Transverse colon (tissue), 4 donors: ENCODE measurements at places on chromosomes 1 and 21. TPM values are rescaled to one million over a fixed set of nuclear protein-coding genes. Genes with fewer than 3 reads are reported as not detected.

- DNase-seq: no peak
- H3K27ac ChIP-seq: no peak overlapping the region
- H3K27me3 ChIP-seq: no peaks in the 10 kb centered on the region
- no peak overlapping the region for H3K4me3 ChIP-seq
- H3K36me3 ChIP-seq: no peaks in the 10 kb centered on the region
- H3K4me1 ChIP-seq: no peaks in the 10 kb centered on the region
These were observed 416.0 kb downstream of the PCP4 start for GRCh38 chr21:40282912-40283886.

The MYBPH gene
- not detected for total RNA-seq

GRCh38 chr1:224831501-224831900 is 98.0 kb upstream of the DNAH14 start:
- no peak overlapping the region for H3K27ac ChIP-seq
- H3K36me3 ChIP-seq: no peaks in the 10 kb centered on the region
- no peaks in the 10 kb centered on the region for H3K4me1 ChIP-seq
- H3K4me3 ChIP-seq: no peak overlapping the region
- no peak for DNase-seq

The ARL8A gene
- 9.0 TPM for total RNA-seq

The VHLL gene
- not detected for total RNA-seq

The IVL gene
- not detected for total RNA-seq

The FAM72B gene
- not detected for total RNA-seq
